ENCODE measurements at places on chromosomes 2 and 18.

DNA sequence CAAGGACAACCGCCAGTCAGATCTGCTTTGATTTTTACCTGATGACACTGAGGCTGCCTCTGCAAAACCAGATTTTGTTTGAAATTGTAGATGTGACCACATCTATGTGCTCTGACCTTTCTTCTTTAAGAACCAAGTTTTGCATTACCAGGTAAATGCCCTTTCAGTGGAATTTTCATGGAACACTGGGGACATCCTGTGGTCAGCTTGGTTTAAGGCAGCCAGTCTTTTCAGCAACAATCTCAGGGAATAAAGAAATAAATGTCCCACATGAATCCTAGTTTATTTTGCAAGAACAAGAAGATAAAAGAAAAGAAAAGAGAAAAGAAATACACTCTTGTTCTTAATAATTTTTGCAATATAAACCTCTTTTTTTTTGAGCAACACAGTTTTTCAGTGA lies 90.6 kb downstream of the POU3F3 start:
- DNase-seq = peak; percentile 23

DNA sequence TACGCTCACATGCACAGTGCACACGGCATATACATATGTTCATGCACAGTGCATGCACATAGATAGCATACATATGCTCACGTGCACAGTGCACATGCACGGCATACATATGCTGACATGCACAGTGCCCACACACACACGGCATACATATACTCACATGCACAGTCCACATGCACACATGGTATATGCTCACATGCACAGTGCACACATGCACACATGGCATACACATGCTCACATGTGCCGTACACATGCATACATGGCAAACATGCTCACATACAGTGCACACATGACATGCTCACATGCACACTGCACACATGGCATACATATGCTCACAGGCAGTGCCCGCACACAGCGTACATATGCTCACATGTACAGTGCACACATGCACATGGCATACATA lies 97.7 kb upstream of the CTDP1 start:
- DNase-seq = no peak

GRCh38 chr2:186093174-186093573 lies 354.6 kb downstream of the FSIP2 start:
- no peak for DNase-seq

- no peak for DNase-seq
Measured at GRCh38 chr18:57027190-57027708, 119.6 kb upstream of the BOD1L2 start.

- DNase-seq = no peak
Measured at GRCh38 chr2:58350484-58350883, 109.4 kb upstream of the FANCL start.

- DNase-seq = no peak
Measured at GRCh38 chr2:213316001-213316735, 31.9 kb downstream of the SPAG16 start.

GRCh38 chr2:207394812-207395534 lies 134.8 kb upstream of the CREB1 start:
- DNase-seq = no peak

DNA sequence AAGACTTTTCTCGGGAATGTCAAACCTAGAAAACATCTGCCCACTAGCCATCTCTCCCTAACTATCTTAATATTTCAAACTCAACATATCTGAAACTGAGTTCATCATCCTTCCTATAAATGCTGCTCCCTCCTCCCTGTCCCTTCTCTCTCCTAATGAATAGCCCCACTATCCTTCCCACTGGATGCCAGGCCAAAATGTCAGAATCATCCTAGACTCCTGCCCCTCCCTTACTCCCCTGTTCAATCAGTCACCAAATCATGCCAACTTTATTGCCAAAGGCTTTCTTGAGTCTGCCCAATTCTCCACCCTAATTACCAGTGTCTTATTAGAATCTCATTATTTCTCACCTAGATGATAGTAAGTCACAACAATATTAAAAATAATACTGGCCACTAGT lies 8.5 kb downstream of the EVA1A start:
- no peak for DNase-seq

DNA sequence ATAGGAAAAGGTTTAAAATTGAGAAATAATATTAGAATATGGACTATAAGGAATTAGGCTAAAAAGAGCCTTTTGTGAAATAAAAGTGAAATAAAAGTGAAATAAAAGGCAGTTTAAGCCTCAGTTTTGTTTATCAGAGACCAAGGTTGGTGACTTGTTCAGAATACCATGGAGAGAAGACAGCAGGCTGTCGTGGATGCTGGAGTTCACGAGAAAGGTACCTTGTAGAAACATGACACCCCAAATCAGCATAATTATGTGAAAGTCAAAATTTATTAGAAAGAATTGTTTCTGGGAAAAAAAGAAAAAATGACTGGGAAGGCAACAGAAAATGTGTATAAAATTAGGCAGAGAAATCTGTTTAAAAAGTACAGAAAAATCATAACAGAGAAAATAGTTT lies 46.5 kb upstream of the SPAG16 start:
- no peak for DNase-seq

DNA sequence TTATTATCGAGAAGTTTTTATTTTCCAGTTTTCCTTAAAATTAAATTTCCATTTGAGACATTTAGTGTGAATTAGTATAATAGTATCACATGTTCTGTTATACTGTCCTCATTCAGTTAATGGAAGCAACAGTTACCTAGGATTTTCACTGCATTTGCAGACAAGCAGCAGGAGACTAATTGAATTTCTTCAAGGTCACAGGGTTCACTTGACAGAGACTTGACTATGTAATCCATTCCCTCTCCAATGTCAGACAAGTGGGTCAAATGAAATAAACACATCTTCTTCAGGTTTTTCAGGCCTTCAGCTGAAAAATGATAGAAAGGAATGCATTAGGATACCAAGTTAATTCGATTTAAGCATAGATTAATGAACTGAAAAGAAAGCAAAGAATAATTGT lies 26.7 kb downstream of the NLRC4 start:
- no peak for DNase-seq

DNA sequence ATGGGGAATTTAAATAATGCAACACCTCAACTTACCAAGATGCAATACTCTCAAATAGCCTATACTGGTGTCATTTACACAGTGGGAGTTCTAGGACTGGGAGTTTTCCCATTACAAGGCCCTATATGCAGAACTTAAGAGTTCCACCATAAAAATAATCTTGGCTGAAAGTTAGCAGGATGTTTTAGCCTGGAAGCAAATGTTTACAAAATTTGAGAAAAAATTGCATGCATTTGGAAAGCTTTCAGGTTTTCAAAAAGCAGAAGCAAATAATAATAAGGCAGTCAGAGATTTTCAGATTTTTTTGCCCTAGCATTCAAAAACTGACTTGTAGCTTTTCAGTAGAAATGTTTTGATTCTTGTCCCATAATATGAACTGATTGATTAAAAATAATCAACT lies 397.3 kb downstream of the ARHGAP15 start:
- DNase-seq = no peak

GRCh38 chr18:2417861-2418610 lies 153.3 kb downstream of the METTL4 start:
- DNase-seq = no peak

- no peak for DNase-seq
Measured at GRCh38 chr2:224333726-224334482, 68.0 kb downstream of the FAM124B start.

DNA sequence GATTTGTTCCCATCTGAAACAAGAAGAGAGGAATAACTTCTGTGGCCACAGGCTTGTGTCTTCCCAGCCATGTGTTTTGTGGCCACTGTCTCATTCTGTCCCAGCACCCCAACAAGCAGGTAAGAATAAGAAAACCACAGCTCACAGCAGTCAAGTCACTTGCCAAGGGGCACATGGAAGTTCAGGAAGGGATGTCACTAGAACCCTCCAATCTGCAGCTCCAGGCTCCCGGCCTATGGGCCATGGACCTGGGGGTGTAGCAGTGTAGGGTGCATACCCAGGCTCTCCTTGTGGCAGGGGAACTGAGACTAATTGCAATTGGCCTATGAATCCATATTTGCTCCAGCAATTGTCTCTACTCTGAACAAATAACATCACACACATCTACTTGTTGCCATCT lies 112.5 kb downstream of the TFCP2L1 start:
- no peak for DNase-seq

GRCh38 chr2:100984892-100985307 lies 17.2 kb upstream of the RPL31 start:
- DNase-seq = peak; percentile 86
